Renal cortex interstitium (tissue), 15 donors: ENCODE measurements at places on chromosomes 16 and 17. TPM values are rescaled to one million over a fixed set of nuclear protein-coding genes. Genes with fewer than 3 reads are reported as not detected.

- no peak for DNase-seq
These were observed 4.2 kb downstream of the GIT1 start for GRCh38 chr17:29585080-29585751.

GRCh38 chr17:46148247-46148646, 45.0 kb downstream of the KANSL1 start:
- no peak for DNase-seq

DNA sequence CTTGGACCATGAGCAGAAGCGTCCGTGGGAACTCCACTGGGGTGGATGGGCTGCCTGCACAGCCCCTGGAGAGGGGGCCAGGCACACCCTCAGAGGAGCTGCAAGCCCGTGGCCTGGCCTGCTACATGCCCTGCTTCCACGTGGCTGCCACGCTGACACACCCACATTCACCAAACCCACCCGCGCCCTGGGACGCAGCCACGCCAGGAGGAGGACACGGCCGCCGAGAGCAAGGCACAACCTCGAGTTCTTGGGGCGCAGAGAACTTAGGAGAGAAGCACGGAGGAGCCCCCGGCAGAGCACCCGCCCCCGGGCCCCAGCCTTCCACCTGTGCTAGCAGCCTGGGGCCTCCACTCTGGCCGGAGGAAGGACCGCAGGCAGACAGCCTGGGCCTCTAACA, 18.8 kb downstream of the CASKIN1 start:
- no peak for DNase-seq

GRCh38 chr17:69363488-69364210, 36.7 kb upstream of the ABCA5 start:
- DNase-seq = no peak

DNA sequence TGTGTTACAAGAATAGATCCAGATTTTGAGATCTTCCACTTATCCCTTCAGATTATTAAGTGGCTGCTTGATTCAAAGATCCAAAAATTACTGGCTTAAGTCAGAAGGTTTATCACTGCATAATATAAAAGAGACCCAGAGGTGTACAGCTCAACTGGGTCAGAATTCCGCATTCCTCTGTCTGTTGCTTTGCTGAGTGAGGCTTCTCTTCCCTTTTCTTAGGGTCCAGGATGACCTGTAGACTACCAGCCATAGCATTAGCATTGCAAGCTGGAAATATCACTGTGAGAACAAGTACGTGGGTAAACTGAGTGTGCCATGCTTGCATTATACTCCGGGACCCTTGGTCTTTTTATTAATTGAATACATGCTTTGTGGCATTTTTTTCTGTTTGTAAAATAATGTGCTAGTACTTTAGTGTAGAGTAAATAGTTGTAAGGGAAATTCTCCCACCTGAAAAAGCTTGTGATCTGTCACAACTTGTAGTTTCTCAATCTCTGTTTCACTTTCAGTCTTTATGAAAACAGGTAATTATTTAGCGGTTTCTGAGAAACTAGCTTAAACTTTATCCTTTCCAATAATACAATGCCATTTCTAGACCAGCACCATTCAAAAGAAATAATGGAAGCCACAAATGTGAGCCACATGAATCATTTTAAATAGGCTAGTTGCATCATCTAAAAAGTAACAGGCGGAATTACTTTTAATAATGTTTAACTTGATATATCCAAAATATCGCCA, 61.6 kb downstream of the TNRC6C start:
- no peak for DNase-seq

The SOX9 gene
- polyA plus RNA-seq = 19.9 TPM
